ENCODE measurements at places on chromosomes 3 and 15.
A peak's percentile ranks its signal among the peaks of the same experiment; 100 is the strongest.

DNA sequence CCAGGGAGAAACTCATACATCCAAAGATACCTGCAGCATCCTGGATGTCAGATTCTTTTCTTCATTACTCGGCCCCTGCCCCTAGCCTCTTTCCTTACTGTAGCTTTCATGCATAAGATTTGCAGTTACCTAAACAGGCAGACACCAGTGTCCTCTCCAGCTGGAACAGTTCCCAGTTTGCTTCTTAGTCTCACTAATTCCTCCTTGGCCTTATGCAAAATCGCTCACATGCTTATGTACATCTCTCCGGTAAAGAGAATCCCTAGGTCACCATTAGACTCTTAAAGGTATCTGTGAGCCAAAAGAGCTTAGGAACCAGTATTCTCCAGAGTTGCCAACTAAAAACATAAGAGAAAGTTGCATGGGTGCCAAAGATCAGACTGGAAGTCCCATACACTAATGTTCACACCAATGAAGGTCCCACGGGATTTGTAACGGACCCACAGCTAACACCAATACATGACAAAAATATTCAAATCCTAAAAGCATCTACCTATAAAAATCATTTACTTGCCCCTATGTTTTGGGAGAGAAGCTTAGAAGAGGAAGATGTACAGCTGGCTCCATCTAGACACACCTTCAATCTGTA is 66.6 kb downstream of the CBLB start:
- peak; percentile 36 for DNase-seq

- DNase-seq = no peak
Observed at GRCh38 chr3:17664923-17665322, 77.5 kb downstream of the TBC1D5 start.

DNA sequence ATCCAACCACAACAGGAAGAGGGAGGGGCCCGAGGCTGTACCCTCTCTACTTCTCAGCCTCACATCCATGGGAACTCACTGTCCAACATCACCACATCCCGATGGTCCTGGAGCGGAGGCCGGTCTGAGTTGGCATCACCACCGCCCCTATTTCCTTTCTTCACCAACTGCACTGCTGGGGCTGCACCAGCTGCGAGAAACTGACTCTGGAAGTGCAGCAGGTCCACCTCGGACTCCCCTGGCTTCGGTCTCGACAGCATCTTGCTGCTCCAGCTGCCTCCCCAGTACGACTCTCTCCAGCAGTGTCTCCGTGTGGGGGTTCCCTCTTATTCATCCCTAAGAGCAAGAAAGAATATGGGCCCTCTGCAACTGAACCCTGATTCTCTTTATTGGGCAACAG is 7.2 kb downstream of the RPAP1 start:
- no peak for DNase-seq

- peak; percentile 36 for DNase-seq
Observed at GRCh38 chr3:117962750-117963149, 1071.9 kb downstream of the IGSF11 start.

- peak; percentile 88 for DNase-seq
Observed at GRCh38 chr3:17643691-17644090, 98.7 kb downstream of the TBC1D5 start.

DNA sequence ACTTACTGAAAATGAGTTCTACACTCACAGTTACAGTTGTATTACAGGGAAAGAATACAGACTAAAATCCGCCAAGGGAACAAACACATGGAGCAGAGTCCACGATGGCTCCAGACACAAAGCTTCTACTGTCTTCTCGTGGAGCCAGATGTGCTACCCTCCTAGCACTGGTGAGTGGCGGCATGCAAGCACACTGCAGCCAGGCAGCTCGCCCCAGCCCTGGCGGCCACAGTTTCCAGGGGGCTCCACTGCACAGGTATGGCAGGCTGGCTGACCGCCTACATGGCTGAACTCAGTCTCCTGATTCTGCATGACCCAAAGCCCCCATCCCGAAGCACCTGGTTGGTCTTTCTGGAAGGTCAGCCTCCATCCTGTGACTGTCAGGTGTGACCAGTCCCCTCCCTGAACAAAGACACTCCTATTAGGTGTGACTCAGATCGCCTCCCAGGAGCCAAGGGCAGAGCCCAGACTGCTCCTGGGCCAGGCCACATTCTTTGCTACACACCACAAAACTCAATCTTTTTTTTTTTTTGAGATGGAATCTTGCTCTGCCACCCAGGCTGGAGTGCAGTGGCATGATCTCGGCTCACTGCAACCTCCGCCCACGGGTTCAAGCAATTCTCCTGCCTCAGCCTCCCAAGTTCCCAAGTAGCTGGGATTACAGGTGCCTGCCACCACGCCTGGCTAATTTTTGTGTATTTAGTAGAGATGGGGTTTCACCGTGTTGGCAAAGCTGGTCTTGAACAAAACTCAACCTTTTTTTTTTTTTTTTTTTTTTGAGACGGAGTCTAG is 51.5 kb downstream of the CFAP92 start:
- DNase-seq = no peak

GRCh38 chr15:82114660-82115059 is 68.8 kb upstream of the MEX3B start:
- DNase-seq = no peak

DNA sequence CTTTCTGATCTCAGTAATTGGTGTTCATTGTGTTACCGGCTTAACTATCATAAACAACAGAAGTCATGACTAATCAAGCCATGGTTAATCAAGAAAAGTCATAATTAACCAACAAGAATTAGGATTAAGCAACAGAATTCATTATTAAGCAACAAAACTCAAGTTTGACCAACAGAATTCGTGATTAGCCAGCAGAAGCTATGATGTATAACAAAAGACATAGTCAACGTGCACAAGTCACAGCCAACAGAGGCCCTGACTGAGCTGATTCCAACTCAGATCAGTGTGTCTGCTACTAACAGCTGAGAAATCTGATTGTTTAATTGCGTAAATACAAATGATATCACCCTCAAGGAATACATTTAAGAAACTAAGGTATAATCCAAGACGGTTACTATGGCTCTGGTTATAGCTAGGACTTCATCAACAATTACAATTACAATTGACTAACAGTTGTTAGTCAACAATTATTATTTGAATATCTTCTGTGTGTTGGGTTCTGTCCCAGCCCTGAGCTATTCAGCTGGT is 67.7 kb downstream of the RARB start:
- no peak for DNase-seq

DNA sequence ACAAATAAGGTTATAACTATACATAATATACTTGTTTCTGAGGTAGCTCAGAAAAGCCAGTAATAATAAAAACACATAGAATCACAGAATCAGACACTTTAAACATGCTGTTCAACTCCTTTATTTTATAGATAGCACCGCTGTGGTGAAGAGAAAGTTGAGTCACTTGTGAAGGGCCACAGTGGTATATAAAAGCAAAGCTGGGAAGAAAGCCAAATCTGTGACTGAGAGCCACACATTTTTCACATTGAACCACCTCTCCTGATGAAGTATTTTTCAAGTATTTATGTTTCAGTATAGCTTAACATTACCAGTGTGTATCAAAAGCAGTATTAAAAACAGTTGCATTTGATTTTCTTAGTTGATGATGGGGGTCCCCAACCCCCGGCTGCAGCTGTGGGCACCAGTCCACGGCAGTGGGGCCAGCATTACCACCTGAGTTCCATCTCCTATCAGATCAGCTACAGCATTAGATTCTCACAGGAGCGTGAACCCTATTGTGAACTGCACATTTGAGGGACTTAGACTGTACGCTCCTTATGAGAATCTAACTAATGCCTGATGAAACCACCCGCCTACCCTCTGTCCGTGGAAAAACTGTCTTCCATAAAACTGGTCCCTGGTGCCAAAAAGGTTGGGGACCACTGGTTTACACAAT is 46.2 kb downstream of the TBL1XR1 start:
- DNase-seq = peak; percentile 90

All from fibroblast of skin of abdomen (primary cell).